ENCODE measurements at places on chromosomes 2 and 18.
A peak's percentile ranks its signal among the peaks of the same experiment; 100 is the strongest.

GRCh38 chr18:27794181-27794926 lies 382.6 kb downstream of the CDH2 start:
- no peak overlapping the region for H3K27ac ChIP-seq
- peaks cover 31% of the 10 kb centered on the region for H3K4me1 ChIP-seq
- no peaks in the 10 kb centered on the region for H3K36me3 ChIP-seq
- no peaks in the 10 kb centered on the region for H3K27me3 ChIP-seq
- no peak for DNase-seq

- no peaks in the 10 kb centered on the region for H3K4me1 ChIP-seq
- H3K27me3 ChIP-seq, result no peaks in the 10 kb centered on the region
- H3K27ac ChIP-seq, result no peak overlapping the region
- no peak overlapping the region for H3K4me3 ChIP-seq
- no peaks in the 10 kb centered on the region for H3K36me3 ChIP-seq
Measured at GRCh38 chr2:203959672-203960071, 23.1 kb downstream of the ICOS start.

DNA sequence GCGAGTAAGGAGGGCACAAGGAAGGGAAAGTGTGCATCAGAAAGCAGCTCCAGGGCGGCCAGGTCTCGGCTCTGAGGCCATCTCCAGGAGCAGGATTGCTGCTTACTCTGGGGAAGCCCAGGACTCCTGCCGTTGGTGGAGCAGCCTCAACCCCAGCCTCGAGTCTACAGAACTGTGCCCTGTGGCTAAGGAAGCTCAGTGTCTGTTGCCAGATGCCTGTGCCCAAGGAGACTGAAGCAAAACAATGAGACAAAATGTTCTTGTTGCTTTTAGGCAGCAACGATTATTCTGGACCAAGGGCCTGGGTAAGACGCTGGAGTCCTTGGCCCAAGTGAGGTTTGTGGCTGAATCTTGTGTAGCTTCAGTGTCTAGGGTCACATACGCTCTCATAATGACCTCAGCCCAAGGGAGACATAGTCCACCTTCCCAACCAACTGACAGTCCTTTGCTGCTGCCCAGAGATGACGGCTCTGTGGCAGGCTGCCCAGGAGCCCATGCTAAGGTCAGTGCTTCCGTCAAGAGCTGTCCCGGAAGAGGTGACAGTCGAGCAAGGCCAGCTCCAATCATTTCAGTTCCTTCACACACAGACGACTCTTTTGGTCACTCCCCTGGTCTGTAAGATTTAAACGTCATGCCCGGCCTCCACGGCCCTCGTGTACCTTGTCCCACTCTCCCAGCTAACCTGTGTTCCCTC lies 223.8 kb downstream of the TTC32 start:
- H3K4me1 ChIP-seq, result peaks cover 5% of the 10 kb centered on the region
- DNase-seq, result no peak
- H3K27me3 ChIP-seq, result no peaks in the 10 kb centered on the region
- no peaks in the 10 kb centered on the region for H3K36me3 ChIP-seq

DNA sequence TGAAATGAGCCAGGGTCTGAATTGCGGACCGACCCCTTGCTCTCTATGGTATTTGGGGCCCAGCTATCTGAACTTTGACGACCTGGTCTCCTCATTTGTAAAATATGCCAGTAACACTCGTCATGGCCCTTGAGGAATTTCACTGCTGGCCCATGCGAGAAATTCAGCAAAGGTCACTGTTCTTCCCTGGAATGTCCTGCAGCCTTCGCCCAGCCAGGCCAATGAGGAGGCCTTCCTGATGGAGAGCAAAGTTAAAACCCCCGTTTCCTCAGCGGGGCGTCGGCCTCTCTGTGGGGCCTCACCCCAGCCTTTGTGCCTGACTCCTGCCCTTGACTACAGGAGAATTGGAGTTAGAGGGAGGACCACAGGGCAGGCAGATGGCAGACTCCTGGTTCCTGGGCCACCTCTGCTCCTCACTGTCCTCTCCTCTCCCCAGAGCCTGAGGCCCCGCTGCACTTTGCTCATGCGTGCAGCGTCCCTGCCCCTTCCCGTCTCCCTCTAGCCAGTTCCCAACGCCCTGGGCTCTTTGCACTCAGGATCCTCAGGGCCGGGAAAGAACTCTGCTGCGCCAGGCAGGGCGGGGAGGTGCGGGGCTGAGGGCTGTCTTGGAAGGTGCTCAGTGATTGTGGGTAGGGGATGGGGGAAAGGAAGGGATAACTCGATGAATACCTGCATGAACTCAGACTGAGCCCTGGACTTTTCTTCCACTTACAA lies 257.0 kb upstream of the RAB6C start:
- peaks cover 4% of the 10 kb centered on the region for H3K4me1 ChIP-seq
- no peak overlapping the region for H3K4me3 ChIP-seq
- H3K36me3 ChIP-seq, result no peaks in the 10 kb centered on the region

DNA sequence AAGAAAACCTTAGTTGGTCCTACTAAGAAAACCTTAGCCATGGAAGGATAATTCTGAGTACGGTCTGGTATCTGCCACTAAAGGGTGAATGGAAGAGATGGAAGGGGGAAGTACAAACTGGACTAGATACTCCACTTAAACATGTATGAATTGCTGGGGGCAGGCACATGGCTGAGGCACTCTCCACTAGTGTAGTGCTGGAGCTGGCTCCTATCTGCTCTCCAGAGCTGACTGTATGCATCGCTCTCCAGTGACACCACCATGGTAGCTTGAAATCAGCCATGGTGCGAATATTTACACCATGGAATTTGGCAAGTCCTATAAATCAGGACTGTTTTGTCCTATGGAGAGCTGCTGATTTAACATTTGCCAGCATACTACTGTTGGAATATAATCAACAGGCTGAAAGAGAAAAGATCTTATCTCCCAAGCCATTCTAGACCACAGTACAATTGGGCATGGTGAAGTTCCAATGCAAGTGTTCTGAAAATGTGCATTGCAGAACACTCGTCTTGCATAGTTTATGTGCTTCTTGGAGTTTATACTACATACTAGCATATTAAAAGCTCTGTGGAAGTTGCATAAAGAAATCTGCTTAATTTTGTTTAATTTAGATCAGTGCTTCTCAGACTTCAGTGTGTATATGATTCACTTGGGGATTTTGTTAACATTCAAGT lies 277.4 kb downstream of the TDRD15 start:
- no peak overlapping the region for H3K27ac ChIP-seq
- no peak for DNase-seq
- no peaks in the 10 kb centered on the region for H3K27me3 ChIP-seq
- no peaks in the 10 kb centered on the region for H3K4me1 ChIP-seq
- H3K36me3 ChIP-seq, result no peaks in the 10 kb centered on the region

GRCh38 chr2:49577041-49577440 lies 422.7 kb upstream of the FSHR start:
- no peaks in the 10 kb centered on the region for H3K36me3 ChIP-seq
- H3K4me3 ChIP-seq, result no peak overlapping the region
- no peak overlapping the region for H3K27ac ChIP-seq
- DNase-seq, result no peak
- no peaks in the 10 kb centered on the region for H3K27me3 ChIP-seq
- H3K4me1 ChIP-seq, result no peaks in the 10 kb centered on the region

DNA sequence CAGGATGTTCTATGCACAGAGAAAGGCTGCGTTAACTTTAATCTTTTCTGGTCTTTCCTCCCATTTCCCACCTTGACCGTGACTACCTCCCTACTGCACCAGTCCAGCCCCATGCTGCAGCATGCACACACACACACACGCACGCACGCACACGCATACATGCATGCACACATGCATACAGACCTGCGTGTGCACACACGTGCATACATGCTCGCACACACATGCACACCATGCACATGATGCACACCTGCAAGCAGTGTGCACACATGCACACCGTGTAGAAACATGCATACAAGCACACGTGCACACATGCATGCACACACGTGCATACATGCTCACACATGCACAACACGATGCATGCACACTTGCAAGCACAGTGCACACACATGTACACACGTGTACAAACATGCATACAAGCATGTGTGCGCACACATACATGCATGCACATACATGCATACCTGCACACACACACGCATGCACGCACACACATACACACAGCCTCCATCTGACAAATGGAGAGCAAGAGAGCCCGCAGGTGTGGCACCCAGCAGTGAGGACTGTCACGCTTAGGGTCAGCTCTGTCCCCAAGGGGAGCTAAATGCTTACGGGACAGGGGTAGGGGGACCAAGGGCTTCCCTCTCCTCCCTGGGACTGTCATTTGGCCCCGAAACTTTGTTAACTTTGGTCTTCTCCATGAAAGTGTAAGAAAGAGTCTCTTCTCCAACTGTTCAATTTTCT lies 18.2 kb downstream of the SNORC start:
- H3K4me3 ChIP-seq, result no peak overlapping the region
- no peaks in the 10 kb centered on the region for H3K27me3 ChIP-seq
- H3K36me3 ChIP-seq, result no peaks in the 10 kb centered on the region
- no peak for DNase-seq
- peaks cover 12% of the 10 kb centered on the region for H3K4me1 ChIP-seq

- no peaks in the 10 kb centered on the region for H3K27me3 ChIP-seq
- no peaks in the 10 kb centered on the region for H3K36me3 ChIP-seq
- peaks cover 14% of the 10 kb centered on the region for H3K4me1 ChIP-seq
- no peak for DNase-seq
- no peak overlapping the region for H3K4me3 ChIP-seq
Measured at GRCh38 chr2:12432985-12433625, 283.6 kb upstream of the TRIB2 start.

- no peaks in the 10 kb centered on the region for H3K36me3 ChIP-seq
- peaks cover 19% of the 10 kb centered on the region for H3K4me1 ChIP-seq
- no peak overlapping the region for H3K4me3 ChIP-seq
Measured at GRCh38 chr2:144526831-144527230, 6.9 kb upstream of the ZEB2 start.

DNA sequence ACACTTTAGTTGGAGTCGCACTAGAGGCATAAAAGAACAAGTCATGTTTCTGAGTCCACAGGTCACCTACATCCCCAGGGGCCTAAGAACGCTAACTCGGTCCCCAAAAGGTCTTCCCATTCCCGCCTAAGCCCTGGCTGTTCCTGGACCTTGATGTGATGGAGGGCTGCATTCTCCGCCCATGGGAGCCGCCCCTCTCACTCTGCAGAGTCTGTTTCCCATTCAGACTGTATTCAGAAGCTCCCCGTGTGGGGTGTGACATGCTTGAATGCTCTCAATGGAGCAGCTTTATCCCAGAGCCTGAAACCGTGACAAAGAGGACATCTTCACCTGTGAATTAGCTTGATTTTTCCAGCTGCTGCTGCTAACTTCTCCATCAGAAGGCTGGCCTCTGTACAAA lies 319.0 kb upstream of the KLHL29 start:
- no peak overlapping the region for H3K4me3 ChIP-seq
- H3K36me3 ChIP-seq, result no peaks in the 10 kb centered on the region
- DNase-seq, result peak; percentile 79
- no peak overlapping the region for H3K27ac ChIP-seq

DNA sequence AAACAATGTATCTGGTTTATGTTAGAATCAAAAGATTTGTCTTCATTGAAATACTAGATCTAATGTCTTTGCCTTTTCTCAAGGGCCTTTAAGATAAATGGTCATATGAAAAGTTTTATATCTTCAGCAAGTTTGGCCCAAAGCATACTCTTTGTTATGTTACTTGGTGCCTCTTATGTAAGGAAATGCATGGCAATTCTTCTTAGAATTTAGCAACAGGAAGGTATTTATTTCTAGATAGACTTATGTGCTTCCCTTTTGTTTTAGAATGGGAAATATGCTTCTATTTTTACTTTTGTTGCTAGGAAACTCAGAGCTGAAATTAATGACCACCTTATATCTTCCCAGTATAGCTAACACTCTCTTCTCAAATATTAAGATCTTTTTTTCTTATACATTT lies 117.4 kb upstream of the DLX2 start:
- no peaks in the 10 kb centered on the region for H3K27me3 ChIP-seq
- DNase-seq, result no peak
- H3K36me3 ChIP-seq, result no peaks in the 10 kb centered on the region
- H3K4me3 ChIP-seq, result no peak overlapping the region
- no peak overlapping the region for H3K27ac ChIP-seq

GRCh38 chr18:10405816-10406663 lies 48.4 kb upstream of the APCDD1 start:
- peak; percentile 46 for DNase-seq
- H3K27ac ChIP-seq, result no peak overlapping the region
- H3K4me3 ChIP-seq, result peak overlapping the region; percentile 7
- peaks cover 18% of the 10 kb centered on the region for H3K27me3 ChIP-seq
- no peaks in the 10 kb centered on the region for H3K36me3 ChIP-seq

DNA sequence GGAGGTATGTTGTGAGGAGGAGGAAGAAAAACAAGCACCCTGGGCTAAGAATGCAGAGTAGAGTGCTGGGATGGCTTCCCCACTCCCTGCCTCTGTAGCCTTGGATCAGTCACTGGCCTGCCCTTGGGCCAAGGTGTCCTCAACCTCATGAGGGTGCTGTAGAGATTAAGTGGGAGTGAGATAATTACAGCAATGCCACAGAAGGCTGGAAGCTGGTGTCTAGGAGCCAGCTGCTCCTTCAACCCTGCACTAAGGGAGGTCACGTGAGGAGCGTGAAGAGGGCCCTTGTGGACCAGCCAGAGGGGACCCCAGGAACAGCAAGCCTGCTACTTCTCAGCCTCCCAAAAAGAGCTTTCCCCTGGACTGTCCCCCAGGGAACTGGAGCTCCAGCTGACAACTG lies 95.2 kb downstream of the TTC32 start:
- H3K27me3 ChIP-seq, result no peaks in the 10 kb centered on the region
- DNase-seq, result no peak
- no peaks in the 10 kb centered on the region for H3K4me1 ChIP-seq
- H3K4me3 ChIP-seq, result no peak overlapping the region
- no peak overlapping the region for H3K27ac ChIP-seq

GRCh38 chr2:96148410-96149217 lies 3.4 kb upstream of the DUSP2 start:
- no peaks in the 10 kb centered on the region for H3K36me3 ChIP-seq
- peaks cover 39% of the 10 kb centered on the region for H3K27me3 ChIP-seq
- H3K4me3 ChIP-seq, result no peak overlapping the region
- no peak overlapping the region for H3K27ac ChIP-seq
- peaks cover 30% of the 10 kb centered on the region for H3K4me1 ChIP-seq
- DNase-seq, result peak; percentile 67

- DNase-seq, result no peak
- H3K36me3 ChIP-seq, result no peaks in the 10 kb centered on the region
- H3K27me3 ChIP-seq, result no peaks in the 10 kb centered on the region
- H3K27ac ChIP-seq, result no peak overlapping the region
- H3K4me3 ChIP-seq, result no peak overlapping the region
Measured at GRCh38 chr2:240711296-240711695, 19.6 kb downstream of the AQP12A start.

- no peaks in the 10 kb centered on the region for H3K36me3 ChIP-seq
- H3K4me3 ChIP-seq, result no peak overlapping the region
- no peak for DNase-seq
- H3K27ac ChIP-seq, result no peak overlapping the region
Measured at GRCh38 chr2:41922177-41922576, 125.6 kb upstream of the PKDCC start.

DNA sequence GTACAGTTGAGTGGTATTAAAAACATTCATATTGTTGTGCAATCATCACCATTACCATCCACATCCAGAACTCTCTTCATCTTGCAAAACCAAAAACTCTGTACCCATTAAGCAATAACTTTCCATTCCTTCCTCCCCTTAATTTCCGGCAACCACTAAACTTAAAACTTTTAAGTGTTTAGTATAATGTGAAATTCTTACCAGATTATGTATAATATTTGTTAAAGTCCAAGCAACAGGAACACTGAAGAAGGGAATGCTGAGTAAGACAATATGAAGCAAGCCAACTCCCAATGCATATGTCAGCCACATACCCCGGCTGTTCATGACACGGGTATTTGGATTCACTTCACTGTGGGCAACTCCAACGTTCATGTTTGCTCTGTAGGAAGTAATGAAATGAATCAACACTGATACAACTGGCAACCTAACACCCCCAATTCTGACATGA lies 1.9 kb downstream of the ORMDL1 start:
- H3K36me3 ChIP-seq, result peaks cover 17% of the 10 kb centered on the region
- H3K27ac ChIP-seq, result no peak overlapping the region
- H3K4me1 ChIP-seq, result peaks cover 10% of the 10 kb centered on the region
- no peak for DNase-seq
- H3K27me3 ChIP-seq, result no peaks in the 10 kb centered on the region
